ENCODE measurements at places on chromosomes 12 and 14.
A peak's percentile ranks its signal among the peaks of the same experiment; 100 is the strongest.

- ATAC-seq: no peak
These were observed 12.7 kb downstream of the OSBPL8 start for GRCh38 chr12:76546889-76547288.

GRCh38 chr12:99984271-99985128 lies at the start of gene ANKS1B:
ANKS1B (minus strand) TSS chr12:99984936; CDS start chr12:99984237, 699 bp downstream.
- peak; percentile 81 for ATAC-seq

DNA sequence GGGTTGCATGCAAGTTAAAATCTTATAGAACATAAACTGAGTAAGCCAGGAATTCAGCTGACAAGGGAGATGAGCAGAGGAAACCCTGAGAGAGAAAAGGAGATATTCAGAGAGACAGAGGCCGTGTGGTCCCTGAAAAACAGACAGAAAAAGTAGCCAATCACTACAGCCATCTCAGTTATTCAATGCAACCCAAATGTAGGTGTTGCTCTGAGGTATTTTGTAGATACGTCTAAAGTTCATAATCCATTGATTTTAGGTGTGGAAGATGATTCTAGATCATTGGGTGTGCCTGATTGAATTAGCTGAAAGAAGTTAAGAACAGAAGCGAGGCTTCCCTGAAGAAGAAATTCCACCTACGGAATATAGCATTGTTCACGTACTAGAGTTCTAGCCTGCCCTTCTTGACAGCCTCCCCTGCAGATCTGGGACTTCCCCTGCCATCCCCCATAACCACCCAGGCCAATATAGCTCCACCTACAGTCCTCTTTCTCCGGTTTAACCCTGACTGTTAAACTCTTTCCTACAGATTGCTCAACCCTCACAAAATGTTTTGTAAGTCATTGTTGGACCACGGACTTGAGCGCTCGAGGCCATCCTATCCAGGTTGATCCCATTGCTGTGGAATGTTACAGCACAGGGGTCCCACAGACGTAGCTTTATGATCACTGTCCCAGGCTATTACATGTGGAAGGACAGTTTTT lies 21.7 kb downstream of the AICDA start:
- ATAC-seq: no peak

- peak; percentile 30 for ATAC-seq
These were observed 50.5 kb downstream of the KITLG start for GRCh38 chr12:88529531-88530488.

All from motor neuron (in vitro differentiated cells).